Fibroblast of skin of right quadriceps (primary cell): ENCODE measurements at places on chromosomes 16 and 17.

DNA sequence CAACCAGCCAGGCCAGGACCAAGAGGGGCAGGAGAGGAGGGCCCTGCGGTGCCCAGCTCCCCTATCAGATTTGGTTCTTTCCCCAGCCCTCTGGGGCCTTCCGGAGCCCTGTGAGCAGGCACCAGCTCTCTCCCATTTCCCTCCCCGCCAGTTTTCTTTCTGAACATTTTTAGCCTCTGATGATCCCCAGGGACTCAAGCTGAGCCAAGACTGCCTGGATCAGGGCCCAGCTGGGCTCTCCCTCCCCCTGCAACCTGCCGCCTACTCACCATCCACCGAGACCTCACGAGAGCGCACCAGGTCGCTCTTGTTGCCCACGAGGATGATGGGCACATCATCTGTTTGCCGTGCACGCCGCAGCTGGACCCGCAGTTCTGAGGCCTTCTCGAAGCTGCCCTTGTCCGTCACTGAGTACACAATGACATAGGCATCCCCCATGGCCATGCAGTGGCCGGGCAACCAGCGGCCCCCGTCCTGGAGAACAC, 2.0 kb downstream of the RRAD start:
- DNase-seq: peak; percentile 34

- peak; percentile 18 for DNase-seq
Observed at GRCh38 chr17:44043272-44043696, 23.2 kb downstream of the LSM12 start.

- peak; percentile 39 for DNase-seq
Observed at GRCh38 chr16:64450177-64450576, 671.7 kb downstream of the CDH11 start.

- DNase-seq: no peak
Observed at GRCh38 chr16:4046221-4046620, 70.0 kb downstream of the ADCY9 start.

DNA sequence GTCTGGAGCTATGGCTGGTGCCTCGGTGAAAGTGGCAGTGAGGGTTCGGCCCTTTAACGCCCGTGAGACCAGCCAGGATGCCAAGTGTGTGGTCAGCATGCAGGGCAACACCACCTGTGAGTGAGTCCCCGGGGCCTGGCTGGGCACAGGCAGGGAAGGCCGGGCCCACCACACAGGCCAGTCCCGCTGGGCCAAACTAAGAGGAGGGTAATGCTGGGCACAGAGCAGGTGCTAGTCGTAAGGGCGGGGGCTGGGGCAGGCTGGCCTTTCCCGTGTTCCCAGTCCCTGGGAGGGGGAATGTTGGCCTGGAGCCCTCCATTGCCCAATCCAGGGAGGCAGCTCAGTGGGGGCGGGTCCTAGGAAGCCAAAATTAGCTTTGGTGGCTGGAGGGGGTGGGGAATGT, 2.5 kb downstream of the KIF1C start:
- peak; percentile 43 for DNase-seq

DNA sequence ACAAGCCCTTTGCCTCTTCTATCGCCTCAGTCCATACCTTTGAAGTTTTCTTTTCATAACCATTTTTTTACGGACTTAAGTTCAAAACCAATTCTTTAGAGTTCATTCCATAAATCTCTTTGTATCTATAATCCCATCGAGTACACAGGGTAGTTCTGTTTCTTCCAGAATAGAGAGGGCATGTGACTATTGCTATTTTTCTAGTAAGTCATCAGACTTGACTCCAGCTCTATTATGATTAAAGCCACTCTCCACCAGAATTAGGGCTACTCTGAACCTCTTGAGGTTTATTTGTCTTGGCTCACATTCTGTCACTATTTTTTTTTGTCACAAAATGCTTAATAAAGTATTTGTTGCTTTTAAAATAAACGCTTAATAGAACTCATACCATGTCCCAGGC, 191.9 kb upstream of the AXIN2 start:
- no peak for DNase-seq

- DNase-seq: no peak
Observed at GRCh38 chr16:84633622-84634021, 14.7 kb upstream of the KLHL36 start.

- DNase-seq: peak; percentile 14
Observed at GRCh38 chr16:72367851-72368250, 195.9 kb upstream of the PMFBP1 start.

DNA sequence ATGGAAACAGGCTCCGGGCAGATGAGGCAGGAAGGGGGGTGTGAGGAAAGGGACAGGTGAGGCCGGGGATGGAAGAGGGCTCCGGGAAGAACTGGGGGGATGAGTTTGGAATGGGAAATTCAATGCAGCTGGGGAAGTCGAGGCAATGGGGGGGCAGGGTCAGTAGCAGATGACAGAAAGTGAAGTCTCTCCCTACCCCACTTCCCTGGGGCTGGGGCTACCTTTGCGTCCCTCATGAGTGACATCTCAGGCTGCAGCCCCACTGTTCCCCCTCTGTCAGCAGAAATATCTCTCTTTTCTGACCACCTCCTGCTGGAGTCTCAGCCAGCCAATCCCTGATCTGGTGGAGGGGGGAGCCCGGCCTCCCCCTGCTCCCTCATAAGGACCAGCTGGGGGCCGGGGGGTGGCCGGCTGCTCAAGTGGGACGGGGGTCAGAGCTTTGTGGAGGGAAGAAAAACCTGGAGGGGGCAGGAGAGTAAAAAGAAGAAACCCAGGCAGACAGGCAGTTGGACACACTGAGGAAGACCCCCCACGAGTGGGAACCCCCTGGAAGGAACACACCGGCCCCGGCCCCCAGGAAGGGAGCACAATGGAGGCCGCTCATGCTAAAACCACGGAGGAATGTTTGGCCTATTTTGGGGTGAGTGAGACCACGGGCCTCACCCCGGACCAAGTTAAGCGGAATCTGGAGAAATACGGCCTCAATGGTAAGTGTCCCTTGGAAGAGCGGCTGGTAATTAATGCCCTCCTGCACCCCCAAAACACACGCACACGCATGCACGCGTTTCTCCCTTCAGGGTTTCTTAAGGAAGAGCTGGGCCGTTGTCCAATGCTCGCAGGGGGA, at the start of gene ATP2A1:
ATP2A1 (plus strand) TSS at position 406 of the 844 bp plus-strand sequence; CDS start at position 590, 184 bp downstream.
- DNase-seq: no peak

DNA sequence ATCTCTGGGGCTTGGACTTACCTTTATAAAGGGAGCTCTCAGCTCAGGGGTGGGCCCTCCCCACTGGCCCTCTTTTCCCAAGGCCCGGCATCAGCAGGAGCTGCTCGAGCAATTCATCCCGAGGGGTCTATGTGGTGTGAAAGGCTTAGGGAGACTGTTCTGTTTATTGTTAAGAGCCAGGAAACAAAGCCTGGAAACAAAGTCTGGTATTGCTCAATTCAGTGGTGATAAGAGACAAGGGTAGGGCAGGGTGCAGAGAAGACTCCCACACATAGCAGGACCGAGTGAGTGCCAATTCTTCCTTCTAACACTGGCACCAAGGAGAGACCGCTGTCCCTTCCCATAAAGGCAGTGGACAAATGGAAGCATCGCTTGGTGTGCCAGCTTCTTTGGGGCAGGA, 750.7 kb downstream of the KCNJ18 start:
- no peak for DNase-seq

- no peak for DNase-seq
Observed at GRCh38 chr17:37726891-37727675, 17.8 kb downstream of the HNF1B start.

DNA sequence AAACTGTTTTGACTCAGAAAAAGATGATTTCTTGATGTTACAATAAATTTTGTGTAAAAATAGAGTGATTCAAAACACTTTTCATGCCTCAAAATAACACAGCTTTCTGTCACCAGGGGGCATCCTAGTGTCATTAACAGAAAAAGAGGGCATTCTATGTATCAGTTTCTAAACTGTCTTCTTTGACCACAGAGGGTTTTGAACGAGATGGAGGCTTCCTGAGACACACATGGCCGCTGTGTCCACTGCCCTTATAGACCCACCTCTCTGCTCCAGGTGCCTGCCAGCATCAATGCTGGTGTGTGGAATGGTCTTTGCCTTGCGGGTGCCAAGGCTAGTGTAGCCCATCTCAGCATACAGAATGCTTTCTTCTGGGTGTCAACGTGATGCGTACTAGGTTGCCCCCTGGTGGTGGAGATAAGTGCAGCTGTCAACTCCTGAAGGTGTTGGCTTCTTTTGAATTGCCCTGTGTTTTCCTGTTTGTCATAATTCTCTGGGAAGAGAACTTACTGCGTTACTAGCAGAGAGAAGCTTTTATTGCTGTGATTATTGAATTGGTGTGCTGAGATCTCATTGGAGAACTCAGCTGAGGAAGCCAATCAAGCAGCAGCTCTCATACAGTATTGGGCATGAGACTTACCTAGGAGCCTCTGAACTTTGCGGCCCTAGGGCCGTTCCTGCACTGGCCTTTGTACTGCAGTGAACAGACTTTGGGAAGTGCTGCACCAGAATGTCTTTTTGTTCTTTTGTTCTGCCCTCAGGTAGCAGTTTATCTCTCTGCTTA, 38.6 kb downstream of the USP10 start:
- peak; percentile 65 for DNase-seq

DNA sequence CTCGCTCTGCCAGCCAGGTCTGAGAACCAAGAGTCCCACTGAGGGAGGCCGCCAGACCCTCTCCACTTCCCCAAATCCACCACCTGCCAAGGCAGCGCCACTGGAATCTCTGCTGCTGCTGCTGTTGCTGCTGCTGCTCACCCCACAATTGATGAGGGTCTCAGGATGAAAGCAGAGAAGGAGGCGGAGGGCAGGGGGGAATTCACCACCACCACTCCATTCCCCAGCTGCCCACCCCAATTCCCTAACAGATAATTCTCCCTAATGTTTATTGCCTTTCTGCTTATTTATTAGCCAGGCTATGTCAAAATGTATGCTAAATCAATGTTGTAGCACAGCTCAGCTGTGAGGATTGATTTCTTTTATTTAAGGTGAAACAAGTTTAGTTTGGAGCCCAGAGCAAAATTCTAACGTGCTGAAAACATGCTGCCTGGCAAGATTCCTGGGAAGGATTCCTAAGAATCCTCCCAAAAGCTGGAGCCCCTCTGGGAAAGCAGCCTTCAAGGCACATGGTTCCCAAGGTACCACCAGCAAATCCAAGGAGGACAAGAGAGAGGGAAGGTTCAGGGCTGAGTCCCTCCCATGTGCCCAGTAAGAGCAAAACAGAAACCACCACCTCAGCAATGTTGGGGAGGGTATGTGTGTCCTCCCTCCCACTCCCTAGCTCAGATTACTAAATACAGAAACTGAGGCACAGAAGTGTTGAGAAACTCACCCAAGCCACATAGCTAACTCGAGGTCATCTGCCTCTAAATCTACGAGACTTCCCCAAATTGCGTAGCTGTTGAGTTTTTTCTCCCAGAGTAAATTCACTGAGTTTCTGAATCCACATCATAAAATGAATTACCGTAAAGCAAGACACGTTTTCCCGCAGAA, 12.2 kb upstream of the CDH5 start:
- no peak for DNase-seq

DNA sequence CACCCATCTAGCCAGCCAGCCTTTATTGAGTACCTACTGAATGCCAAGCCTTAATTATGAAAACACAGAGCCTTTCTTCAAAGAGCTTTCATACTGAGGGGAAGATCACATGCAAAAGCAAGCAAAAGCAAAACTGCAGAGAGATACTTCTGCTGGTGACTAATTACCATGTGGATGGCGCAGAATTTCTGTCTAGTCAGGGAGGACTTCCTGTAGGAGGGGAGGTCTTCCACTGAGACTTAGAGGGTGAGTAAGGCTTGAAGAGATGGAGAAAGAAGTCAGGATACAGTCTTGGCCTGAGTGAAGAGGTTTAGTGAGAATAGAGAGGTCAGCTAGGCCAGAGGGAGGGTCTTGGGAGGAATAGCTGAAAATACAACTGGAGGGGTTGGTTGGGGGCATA, 53.9 kb upstream of the CCL2 start:
- no peak for DNase-seq

DNA sequence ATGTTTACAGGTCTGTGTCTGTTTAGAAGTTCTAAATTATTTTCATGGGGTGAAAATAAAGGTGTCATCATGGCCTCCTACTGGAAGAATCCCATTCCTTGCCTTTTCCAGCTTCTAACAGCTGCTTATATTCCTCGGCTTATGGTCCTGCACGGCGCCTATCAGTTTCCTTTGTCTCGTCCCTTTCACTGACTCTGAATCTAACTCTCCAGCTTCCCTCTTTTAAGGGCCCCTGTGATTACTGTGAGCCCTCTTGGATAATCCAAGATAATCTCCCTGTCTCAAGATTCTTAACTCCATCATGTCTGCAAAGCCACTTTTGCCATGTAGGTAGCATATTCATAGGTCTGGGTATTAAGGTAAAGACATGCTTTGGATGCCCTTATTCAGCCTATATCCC, 441.0 kb upstream of the ERCC4 start:
- DNase-seq: no peak

DNA sequence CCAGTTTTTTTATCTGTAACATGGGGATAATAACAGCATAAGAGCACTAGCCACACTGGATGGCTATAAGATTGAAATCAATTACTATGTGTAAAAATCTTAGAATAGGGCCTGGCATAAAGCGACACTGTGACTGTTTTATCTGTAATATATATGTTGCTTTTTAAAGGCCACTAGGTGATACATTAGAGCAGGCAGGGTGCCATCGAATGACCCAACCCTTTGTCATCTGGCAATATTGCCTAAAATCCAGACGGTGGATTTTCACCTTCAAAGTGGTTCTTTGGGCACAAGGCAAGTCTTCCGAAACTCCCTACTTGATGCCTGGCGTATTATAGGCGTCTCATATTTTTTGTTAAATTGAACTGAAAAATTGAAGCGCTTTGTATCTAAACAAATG, 69.1 kb downstream of the PRKCA start:
- no peak for DNase-seq

DNA sequence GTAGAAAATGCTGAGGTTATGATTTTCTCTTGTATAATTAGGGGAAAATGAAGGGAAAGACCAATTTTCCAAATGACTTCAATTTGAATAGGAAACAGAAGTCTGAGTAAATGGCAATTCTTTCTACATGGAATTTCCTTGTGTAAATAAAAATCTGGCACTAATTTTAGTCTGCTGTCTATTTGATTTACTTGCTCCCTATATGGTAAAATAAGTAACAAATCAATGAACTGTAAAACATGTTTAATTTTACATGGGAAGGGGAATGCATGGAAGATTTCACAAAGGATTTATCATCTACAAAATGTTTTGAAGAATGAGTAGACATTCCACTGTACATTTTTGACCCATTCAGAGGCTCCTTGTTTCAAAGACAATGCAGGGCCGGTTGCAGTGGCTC, 811.6 kb upstream of the GOT2 start:
- peak; percentile 51 for DNase-seq
